ENCODE measurements at places on chromosomes 16 and 17.

DNA sequence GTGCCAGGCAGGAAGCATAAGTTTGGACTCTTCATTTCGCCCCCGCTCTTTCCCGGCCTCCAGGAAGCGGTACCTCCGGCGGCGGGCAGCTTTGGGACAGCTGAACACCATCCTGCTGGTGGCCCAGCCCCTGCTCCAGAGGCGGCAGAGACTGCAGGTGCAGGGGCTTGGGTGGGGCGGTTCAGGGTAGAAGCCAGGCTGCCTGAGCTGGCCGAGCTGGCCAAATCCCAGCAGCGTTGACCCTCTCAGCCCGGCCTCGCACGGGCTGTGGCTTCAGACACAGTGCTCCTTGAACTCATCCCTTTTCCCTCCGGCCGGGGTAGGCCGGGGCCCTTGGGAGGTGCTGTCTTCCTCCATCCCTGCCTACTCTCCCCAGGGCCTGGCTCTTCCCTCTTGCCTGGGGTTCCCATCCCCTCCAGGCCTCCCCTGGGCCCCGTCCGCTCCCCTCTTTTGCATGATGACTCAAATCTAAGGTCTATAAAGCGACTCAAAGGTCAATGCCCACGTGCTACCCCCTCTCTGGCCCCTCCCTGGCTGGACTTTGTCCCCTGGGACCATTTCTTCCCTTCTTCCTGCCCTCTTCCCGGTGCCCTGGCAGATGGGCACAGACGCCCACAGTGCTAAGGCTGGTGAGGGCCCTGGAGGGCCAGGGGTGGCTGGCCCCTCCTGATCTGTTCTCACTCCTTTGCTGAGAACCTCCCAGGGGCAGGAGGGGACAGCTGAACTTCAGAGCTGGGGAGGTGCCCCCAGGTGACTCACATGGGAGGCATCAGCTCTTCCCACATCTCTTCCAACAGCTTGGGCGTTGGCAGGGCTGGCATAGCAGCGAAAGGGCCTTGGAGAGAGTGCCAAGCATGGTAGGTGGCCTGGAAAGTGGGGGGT lies 22.7 kb downstream of the MYO15B start:
- DNase-seq = no peak

DNA sequence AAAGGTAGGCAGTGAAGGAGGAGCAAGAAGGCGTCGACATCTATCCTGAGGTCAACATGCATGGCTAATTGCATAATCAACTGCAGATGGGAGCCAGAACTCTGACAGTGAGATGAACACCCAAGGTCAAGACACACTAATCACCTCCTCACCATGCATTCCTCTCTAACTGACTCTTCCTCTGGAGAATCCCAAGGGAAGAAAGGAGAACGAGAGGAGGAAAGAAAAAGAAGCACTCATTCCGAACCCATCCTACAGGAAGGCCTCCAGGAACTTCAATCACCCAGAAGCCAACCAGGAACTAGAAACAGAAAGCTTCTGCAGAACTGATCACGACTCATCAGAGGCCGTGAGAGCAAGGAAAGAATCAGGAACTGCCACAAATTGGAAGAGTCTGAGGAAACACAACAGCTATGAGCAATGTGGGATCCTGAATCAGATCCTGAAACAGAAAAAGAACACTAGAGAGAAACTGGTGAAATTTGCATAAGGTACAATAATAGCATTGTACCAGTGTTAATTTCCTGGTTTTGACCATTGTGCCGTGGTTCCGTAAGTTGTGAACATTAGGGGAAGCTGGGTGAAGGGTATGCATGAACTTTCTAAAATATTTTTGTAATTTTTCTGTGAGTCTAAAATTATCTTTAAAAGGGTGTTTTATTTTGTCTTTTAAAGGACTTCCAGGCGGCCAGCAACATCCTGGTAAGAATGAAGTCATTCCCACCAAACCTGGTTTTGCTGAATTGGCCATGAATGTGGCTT lies 10.0 kb upstream of the BEAN1 start:
- no peak for DNase-seq

GRCh38 chr16:3553138-3553923 lies 23.9 kb downstream of the NLRC3 start:
- DNase-seq = no peak

DNA sequence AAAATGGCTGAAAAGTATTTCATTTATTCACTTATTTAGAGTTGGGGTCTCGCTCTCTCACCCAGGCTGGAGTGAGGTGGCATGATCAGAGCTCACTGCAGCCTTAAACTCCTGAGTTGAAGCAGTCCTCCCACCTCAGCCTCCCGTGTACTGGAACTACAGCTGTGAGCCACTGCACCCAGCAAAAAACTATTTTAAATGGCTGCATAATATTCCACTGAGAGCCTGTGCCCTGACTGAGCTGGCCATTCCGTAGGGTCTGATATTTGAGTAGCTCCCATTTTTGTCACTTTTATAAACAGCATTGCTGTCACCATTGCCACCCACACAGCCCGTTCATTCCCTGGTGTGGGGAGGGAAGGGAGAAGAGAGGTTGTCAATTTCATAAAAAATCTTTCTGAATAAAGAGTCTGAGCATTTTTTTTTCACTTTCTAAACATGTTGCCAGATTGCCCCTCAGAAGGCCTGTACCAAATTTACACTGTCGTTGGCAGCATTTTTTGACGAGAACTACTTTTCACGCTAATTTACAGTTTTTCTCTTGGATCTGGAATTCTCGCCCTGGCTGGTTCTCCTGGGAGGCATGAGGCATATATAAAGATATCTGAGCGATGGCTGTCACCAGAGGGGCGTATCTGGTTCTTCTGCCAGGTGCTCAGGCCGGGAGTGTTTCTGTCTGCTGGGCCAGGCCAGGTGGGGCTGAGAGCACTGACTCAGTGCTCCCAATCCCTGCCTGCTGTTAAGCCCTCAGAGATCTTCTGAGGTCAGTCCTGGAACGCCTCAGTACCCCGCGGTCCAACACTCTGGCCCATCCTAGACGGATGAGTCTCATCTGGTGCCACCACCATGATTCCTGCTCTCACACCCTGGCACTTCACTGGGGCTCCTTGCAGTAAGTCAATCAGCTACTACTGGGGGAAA lies 7.2 kb upstream of the KIFC3 start:
- DNase-seq = no peak

- DNase-seq = no peak
Observed at GRCh38 chr17:80021600-80021999, 14.1 kb downstream of the TBC1D16 start.
